ENCODE measurements at places on chromosomes 3 and 15.

DNA sequence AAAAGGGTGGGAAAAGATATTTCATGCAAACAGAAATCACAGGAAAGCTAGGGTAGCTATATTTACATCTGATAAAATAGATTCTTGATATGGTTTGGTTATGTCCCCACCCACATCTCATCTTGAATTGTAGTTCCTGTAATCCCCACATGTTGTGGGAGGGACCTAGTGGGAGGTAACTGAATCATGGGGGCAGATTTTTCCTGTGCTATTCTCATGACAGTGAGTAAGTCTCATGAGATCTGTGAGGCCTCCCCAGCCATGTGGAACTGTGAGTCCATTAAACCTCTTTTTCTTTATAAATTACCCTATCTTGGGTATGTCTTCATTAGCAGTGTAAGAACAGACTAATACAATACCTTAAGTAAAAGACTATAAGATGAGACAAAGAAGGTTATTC is 558.1 kb downstream of the RSL24D1 start:
- no peak for DNase-seq

- DNase-seq: no peak
Measured at GRCh38 chr3:82496890-82497560, 735.6 kb upstream of the GBE1 start.

DNA sequence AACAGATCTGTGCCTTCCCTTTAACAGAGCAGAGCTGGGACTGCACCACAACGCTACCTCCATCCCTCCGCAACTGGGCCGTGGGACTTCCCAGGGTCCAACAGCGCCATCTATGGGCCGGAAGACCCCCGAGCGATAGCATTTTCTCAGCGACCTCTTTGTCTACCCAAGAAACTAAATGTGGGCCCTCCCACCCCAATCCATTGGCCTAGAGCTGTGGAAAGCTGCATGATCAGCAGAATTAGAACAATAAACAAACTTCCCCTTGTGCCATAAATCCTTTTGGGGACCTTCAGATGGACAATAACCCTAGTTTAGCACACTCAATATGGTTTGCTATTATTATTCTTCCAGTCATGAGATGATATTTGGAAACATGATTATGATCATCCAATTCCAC is 74.8 kb upstream of the NTRK3 start:
- no peak for DNase-seq

DNA sequence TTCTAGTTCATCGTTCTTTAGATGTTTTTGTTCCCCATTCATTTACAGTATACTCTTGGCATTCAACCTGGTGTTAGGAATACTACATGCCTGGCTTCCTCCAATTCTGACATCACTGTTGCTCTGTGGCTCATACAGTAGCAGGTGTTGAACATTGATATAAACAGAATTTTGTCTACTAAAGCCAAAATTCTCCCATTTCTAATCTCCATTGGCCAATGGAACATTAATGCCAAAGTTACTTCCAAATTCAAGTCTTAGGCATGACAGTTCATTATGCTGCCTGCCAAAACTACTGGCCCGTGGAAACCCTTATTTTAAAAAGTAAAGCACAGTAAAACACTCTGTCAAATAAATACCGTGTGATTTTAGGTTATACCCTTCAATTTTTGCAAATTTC is 368.0 kb downstream of the NAALADL2 start:
- no peak for DNase-seq

GRCh38 chr3:124565551-124565950 is 164.7 kb upstream of the UMPS start:
- DNase-seq: no peak

- DNase-seq: no peak
Measured at GRCh38 chr3:173238091-173238490, 97.1 kb upstream of the SPATA16 start.

- no peak for DNase-seq
Measured at GRCh38 chr3:96836153-96836915, 21.9 kb downstream of the EPHA6 start.
